ENCODE measurements at places on chromosomes 1 and 21.

DNA sequence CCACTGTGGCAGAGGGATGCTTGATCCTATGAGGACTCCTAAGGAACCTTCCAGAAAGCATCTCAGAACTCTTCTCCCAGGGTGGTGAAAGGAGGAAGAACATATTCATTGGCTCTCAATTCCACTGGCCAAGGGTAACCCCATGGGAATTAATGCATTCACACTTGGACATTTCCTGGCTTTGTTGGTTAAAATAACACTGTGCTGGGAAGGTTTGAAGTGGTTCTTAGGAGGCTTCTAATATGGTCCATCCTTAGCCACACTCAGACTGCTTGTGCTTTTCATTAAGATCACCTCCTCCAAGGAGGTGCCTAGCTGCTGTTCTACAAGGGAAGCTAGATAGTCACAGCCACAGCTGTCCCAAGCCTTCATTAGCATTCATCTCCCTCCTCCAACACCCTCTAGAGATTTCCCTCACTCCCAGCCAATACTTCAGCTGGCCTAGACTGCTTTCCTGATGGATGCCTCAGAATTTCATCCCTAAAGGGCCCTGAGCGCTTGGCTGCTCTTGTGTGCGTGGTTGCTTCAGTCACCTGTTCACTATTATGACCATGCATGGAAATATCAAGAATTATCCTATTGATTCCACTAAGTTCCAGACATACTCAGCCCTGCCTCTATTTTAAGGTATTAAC is 544.4 kb downstream of the PLPP3 start:
- no peak for DNase-seq

- no peak for DNase-seq
These were observed 589 bp downstream of the ZNF684 start for GRCh38 chr1:40532062-40532389.

- DNase-seq, result peak; percentile 99
These were observed 15.4 kb upstream of the GPR37L1 start for GRCh38 chr1:202107321-202107761.

DNA sequence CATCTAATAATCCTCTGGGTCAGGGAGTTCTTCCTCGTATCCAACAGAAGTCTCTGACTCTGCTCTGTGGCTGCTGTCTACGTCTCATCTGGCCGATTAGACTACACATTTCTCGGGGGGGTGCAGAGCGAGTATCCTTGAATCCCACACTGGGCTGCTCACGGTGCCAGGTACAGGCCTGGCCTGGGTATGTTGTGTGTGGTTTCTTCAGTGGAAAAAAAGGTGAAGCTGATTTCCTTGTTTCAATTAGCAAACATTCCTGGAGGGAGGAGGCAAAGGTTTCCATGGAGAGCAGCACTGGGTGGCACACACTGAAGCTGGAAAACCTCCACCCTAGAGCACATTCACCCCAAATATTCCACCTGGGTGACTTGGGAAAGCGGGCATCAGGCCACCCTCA is 2.0 kb upstream of the RAB7B start:
- no peak for DNase-seq

GRCh38 chr1:29325675-29326074 is 89.4 kb downstream of the PTPRU start:
- DNase-seq, result no peak

- no peak for DNase-seq
These were observed 40.6 kb upstream of the GREM2 start for GRCh38 chr1:240652549-240652948.

- peak; percentile 85 for DNase-seq
These were observed 920 bp downstream of the MTHFR start for GRCh38 chr1:11804666-11805421.

- peak; percentile 73 for DNase-seq
These were observed 5.9 kb upstream of the SIPA1L2 start for GRCh38 chr1:232635778-232636356.

GRCh38 chr1:180886338-180886737 is 26.4 kb upstream of the KIAA1614 start:
- no peak for DNase-seq

DNA sequence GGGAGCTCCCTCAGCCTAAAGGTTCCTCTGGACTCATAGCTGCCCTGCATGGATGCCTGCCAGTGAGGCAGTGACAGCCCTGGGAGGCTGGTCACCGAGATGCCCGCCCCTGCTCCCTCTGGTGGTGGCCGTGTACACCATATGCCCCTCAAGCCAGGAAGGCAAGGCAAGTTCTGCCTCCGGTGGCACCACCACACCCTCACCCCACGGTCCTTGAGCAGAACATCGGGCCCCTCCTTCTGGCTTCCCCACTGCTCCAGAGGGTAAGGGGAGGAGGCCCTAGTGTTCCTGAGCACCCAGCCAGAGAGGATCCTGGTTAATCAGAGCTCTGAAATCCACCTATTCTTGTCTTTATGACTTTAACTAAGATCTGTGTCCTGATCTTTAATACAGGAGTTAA is 1.5 kb upstream of the S100A14 start:
- peak; percentile 28 for DNase-seq

DNA sequence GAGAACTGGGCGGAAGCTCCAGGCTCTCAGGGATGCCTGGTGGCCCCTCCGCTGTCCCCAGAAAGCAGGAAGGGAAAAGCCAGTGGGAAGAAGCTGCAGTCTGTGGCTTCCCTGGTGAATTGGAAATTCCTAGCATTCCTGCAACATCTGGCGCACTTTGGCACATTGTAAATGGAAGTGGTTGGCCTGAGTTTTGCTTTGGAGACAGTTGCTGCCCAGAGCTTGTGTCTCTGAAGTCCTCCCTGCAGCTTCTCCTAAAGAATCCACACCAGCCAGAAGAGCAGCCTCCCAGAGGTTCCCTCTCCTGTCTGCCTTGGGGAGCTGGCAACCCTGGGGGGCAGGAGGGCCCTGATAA is 48.2 kb downstream of the ARHGEF10L start:
- no peak for DNase-seq

DNA sequence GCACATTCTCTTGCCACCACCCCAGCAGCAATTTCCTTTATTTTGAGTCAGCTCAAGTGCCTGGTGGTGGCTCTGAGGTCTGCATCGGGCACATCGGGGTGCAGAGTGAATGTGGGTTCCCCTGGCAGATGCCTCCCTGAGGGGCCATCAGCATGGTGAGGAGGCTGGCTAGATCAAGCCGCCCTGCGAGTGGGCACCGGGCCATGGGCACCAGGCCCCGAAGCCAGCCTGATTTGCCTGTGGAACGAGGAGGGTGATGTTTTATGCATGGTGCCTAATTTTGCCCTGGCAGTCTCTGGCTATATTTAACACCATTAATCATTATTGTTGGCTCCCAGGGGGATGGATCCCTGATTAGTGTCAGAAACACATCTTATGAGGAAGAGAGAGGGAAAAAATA is 36.3 kb downstream of the ACTL8 start:
- DNase-seq, result no peak

DNA sequence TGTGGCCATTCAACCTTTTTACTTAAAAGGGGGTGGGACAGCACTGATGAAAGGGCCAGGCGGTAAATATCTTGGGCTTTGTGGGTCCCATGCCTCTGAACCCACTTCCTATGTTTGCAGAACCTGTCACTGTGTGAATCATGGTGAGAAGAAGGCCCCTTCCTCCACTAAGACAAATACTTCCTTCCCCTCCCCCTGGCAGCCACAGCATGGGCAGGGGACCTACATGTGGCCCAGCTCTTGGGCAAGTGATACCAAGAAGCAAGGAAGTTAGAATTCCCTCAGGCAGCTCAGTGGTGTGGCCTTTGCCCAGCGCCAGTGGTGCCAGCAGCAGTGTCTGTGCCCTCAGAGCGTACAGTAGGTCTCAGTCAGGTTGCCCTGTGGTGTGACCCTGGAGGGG is 168.6 kb downstream of the TRIM33 start:
- no peak for DNase-seq

- no peak for DNase-seq
These were observed 5.8 kb upstream of the SSR2 start for GRCh38 chr1:156026588-156026987.

GRCh38 chr21:38439426-38439825 is 58.9 kb downstream of the ERG start:
- DNase-seq, result no peak

- peak; percentile 1 for DNase-seq
These were observed 824.6 kb upstream of the TMPRSS15 start for GRCh38 chr21:19228226-19228625.

- no peak for DNase-seq
These were observed 61.2 kb upstream of the ETV3 start for GRCh38 chr1:157199421-157199755.

Measured in NCI-H2081 (cell line).